B cell (primary cell): ENCODE measurements at places on chromosomes 3 and 15. TPM values are rescaled to one million over a fixed set of nuclear protein-coding genes. Genes with fewer than 3 reads are reported as not detected.
A peak's percentile ranks its signal among the peaks of the same experiment; 100 is the strongest.

The XIRP1 gene
- not detected in 2 replicates for total RNA-seq

The COL6A5 gene
- not detected in 2 replicates for total RNA-seq

The POLG gene
- total RNA-seq, result 144 and 151 TPM in 2 replicates

DNA sequence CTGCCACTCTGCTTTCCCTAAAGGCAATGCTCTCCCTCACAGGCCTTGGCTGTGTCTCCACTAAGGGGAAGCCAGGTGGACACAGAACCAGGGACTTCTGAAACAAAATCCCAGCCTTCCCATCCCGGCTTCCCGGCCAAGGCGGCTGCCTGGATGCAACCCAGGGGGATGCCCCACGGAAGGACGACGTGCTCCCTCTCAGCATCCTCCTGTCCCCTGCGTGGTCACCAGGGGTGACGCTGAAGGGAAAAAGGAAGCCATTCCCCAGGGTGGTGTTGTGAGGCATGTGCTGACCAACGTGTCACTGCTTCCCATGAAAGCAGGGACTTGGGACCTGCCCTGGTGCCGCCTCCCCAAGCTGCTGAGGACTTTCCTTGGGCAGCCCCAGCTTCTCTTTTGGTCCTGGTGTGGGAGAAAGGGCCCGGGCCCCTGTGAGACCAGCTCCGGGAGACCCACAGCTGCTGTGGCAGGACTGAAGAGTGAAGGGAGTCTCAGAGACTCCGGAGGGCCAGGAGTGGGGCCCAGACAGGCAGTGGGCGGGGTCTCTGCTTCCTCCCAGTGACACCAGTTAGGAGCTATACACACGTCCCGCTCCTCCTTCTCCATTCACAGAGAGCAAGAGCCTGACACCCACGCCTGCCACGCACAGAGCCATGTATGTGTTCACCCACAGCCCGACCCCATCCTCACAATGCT lies 139.2 kb downstream of the NUP210 start:
- peak; percentile 31 for DNase-seq

GRCh38 chr3:149414557-149415231 lies 37.2 kb upstream of the TM4SF1 start:
- DNase-seq, result no peak

The ACKR4 gene
- 0.15 TPM in 1 of 2 replicates, not detected in the other for total RNA-seq

- DNase-seq, result no peak
These were observed 17.1 kb downstream of the SETMAR start for GRCh38 chr3:4320096-4320911.

DNA sequence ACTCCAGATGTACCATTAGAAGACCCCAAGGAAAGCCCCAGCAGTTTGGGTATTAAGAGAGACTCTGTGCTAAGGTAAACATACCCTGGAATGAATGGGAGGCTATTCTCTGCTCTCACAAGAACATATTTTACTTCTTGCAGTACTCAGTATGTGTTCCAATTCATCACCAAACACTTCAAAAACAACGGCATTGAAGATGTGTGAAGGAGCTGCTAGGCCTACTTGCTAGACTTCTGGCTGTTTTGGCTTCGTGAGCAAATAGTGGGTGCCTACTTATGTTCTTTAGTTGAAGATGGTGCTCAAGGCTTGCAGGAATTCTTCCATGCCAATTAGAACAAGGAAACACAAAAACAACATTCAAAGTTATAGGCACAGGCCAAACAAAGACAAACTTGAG lies 514.5 kb downstream of the ROBO1 start:
- no peak for DNase-seq

DNA sequence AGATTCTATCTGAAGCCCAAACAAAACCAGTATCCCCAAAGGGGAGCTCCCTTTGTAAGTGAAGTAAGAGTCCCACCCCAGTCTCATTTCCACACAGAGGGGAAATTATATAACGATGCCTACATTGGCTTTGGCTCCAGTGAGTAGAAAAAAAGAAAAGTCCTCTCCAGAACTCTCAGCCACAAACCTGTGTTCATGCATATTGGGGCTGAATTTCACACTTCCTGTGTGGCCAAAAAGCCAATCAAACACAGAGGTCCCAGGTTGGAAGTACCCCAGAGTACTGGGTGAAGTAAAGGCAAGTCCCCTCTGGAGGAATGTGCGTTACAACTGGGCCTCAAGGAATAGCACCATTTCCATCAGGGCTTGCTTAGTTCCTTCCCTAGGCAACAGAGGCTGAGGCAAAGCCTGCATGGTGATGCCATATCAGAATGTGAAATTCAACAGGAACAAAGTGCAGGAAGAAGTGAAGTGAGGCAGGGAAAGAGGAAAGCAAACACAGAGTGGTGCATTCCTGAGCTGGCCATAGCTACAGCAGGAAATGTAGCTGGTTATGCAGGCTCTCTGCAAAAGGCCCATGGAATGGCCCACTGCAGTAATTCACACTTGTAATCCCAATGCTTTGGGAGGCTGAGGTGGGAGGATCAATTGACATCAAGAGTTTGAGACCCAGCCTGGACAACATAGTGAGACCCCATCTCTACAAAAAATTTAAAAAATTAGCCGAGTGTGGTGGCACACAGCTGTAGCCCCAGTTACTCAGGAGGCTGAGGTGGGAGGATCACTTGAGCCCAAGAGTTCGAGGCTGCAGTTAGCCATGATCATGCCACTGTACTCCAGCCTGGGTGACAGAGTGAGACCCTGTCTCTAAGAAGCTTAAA lies 16.6 kb upstream of the CX3CR1 start:
- DNase-seq, result no peak

- no peak for DNase-seq
These were observed 5.7 kb downstream of the VGLL4 start for GRCh38 chr3:11637901-11638458.

- no peak for DNase-seq
These were observed 54.0 kb upstream of the POLR2M start for GRCh38 chr15:57652481-57652880.

GRCh38 chr15:86522721-86523120 lies 443.1 kb downstream of the AGBL1 start:
- no peak for DNase-seq

DNA sequence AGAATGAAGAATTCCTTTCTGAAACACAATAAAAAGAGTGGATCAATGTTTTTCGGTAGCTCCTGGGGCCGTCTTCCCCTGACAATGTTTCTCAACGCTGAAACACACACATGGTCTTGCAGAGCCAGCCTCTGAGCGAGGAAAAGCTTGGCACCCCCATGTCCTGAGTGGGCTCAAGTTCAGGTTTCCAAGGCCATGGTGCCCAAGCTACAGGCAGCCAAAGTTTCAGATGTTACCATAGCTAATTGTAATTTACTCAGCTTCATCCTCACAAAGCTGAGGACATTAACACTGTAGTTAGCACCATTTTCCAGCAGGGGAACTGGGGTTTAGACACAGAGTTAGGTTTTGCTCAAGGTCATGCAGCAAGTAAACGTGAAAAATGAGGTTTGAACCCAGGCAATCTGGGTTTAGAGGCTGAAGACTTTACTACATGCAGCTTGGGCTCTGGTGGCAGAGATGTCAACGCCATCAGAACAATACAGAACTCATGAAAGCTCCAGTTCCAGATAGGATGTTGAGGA lies 199.1 kb downstream of the TJP1 start:
- DNase-seq, result no peak

The SPINK8 gene
- total RNA-seq, result not detected in 2 replicates

The CFAP91 gene
- total RNA-seq, result 6.4 and 7.2 TPM in 2 replicates

GRCh38 chr3:67646586-67647234 lies 7.7 kb downstream of the SUCLG2 start:
- no peak for DNase-seq

DNA sequence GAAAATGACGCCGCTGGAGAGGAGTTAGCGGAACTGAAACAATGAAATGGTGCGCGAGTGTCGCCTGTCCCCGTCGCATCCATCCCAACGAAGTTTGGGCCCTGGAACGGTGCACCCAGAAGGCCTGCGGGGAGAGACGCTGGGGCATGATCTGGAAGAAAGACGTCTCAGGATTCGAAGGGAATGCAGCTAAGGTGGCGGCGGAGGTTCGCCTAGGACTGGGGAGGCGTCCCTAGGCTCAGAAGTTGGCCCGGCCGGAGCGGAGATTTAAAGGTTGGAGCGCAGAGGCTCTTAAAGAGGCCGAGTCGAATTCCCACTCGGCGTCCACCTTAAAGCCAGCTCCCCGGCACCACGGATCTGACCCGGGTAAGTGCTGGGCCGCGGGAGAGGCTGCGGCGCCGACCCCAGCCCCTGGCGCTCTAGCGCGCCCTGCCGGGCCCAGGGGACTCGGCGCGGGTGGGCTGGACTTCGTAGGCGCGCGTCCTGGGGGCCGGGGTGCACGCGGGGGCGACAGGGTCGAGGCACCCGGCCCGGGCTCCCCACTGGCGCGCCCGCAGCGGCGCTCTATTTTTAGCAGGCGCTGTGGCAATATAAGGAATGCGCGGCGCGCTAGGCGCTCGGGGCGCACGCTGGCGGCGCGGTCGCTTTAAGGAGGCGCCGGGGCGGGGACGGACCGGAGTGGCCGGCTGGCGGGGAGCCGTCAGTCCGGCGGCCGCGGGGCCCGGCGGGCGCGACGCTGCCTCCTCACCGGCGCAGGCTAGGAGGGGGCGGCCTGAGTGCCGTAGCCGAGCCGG lies at the start of gene MRAS:
Gene MRAS, plus strand, starts transcription at position 620 of the 794 bp plus-strand sequence. CDS start 24,305 bp downstream, outside the sequence.
- DNase-seq, result peak; percentile 30

The NKIRAS1 gene
- 3.5 and 4.7 TPM in 2 replicates for total RNA-seq

The EFCC1 gene
- not detected in 2 replicates for total RNA-seq

The SLC9C1 gene
- total RNA-seq, result 0.41 and 0.49 TPM in 2 replicates

DNA sequence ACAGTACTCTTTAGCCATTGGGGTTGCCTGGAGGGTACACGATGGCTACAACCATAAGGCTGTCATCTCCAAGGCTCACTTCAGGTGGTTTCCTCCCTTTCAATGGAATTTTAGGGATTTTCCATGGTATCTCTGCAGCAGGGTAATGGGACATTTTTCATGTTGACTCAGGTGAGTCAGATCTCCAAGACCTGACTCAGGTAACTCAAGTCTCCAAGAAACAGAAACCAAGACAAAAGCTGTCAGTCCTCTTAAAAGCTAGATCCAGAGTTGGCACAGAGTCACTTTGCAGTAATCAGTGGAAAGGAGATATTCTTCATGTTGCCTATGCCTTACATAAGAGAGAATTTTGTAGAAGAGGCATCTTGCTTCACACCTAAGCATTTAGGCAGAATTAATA lies 375.8 kb upstream of the ARPP21 start:
- no peak for DNase-seq

GRCh38 chr3:146547235-146547835 lies 2.9 kb upstream of the PLSCR1 start:
- DNase-seq, result peak; percentile 16

The C3orf18 gene
- 14.2 and 14.3 TPM in 2 replicates for total RNA-seq

The CCR8 gene
- not detected in 2 replicates for total RNA-seq
